Calu3 (cell line): ENCODE measurements at places on chromosomes 2 and 18.

GRCh38 chr2:179247318-179248023 lies 17.2 kb downstream of the SESTD1 start:
- no peak for DNase-seq

DNA sequence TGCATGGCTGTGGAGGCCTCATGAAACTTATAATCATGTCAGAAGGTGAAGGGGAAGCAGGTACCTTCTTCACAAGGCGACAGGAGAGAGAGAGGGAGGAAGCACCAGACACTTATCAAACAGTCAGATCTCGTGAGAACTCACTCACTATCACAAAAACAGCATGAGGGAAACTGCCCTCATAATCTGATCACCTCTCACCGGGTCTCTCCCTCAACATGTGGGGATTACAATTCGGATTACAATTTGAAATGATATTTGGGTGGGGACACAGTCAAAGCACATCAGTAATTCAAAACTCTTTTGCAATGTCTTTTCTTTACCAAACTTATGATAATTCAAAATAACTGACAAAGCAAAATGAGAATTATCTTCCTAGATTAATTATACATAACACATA lies 8.5 kb upstream of the CCDC68 start:
- no peak for DNase-seq

- peak; percentile 85 for DNase-seq
Observed at GRCh38 chr2:231961349-231962166, at the start of gene DIS3L2. TSS of gene DIS3L2 (plus strand) at chr2:231961713. CDS start at chr2:232014928, 53,215 bp downstream.

- DNase-seq, result no peak
Observed at GRCh38 chr18:54229421-54230059, 5.1 kb upstream of the MBD2 start.

- DNase-seq, result no peak
Observed at GRCh38 chr18:35588995-35589394, 7.5 kb downstream of the GALNT1 start.

- DNase-seq, result no peak
Observed at GRCh38 chr2:67641312-67642045, 244.3 kb downstream of the ETAA1 start.

DNA sequence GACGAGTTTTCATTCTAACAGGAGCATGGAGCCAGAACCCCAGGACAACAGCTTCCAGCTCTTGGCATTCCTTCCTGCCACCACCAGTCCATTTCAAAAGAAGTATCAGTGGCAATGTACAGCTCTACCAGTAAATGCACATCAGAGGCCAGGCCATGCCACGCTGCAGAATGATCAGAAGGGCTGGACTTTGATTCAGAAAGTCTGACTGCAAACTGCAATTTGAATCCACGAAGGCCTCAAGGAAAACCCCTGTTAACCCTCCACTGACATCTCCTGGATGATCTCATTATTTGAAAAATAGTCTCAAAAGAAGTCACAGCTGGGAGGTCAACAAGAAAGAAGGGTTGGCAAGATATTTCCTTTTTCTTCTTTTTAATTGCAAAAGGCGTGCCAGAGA lies 119.2 kb downstream of the MYO5B start:
- no peak for DNase-seq

DNA sequence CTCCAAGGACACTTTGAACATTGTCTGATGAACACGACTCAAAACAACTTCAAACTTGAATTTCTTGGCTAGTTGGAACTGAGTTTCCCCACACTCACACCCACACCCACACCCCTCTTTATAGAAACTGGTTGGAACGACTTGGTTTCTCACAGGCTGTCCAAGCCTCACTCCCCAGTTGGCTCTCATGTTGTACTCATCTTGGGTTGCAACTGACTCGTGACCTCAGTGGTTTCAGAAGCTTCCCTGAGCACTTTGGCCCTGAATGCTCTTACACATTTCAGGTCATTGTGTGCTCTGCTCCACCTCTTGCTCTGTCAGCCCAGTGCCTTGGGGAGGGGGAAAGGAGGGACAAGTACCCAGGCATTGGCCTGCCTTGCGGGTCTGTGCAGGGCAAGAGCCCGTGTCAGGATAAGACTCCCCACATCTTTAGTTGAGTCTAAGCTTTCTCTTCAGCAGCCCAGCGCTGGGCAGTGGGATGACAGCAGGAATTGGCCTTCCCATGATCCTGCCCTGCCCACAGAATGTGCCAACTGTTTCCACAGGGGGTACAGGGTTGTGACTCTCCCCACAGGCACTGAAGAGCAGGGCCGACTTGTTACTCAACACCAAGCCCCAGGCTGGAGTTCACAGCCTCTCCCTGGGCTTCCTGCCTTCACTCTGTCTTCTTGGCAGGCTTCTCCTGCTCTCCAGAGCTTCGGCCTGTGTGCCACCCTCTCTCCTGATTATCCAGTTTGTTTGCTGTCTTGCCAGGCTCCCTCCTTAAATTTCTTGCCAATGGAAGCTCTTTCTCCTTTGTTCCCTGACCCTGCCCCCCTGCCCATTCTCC lies 104.6 kb downstream of the RTN4 start:
- no peak for DNase-seq

DNA sequence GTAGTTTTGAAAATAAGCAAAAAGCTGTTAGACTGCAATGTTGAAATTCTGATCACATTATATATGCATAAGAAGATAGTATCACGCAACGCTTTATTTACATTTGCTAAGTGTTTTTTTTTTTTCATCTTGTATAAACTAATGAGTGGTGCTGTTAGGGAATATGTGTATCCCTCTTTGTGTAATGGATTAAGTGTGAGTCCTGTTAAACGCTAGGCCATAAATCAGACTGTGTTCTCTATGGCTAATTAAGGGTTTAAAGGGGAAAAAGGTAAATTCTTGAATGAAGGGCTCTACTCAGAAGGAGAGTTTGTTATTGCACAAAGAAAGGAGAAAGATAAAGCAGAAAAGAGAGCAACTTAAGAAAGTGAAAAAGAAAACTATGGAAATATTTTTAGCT lies 4.8 kb upstream of the ASXL3 start:
- no peak for DNase-seq

GRCh38 chr2:40430776-40431599 lies 20.9 kb downstream of the SLC8A1 start:
- DNase-seq, result no peak

GRCh38 chr18:31970617-31971016 lies 27.7 kb upstream of the TRAPPC8 start:
- no peak for DNase-seq

DNA sequence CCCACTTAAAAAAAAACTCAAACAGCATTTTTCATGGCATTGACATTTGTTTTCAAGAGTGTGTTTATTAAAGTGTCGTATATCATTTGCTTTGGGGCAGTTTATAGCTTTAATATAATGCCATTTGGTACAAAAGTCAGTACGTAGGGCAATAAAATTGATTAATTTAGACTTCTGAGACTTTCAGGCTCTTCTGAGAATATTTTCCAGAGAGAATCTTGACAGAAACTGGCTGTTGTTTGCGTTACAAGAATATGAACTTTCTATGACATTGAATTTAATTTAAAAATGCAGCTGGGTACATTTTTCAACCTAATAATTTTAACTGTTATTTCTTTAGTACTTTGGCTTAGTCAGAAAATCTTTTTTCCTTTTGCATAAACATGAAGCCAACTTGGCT lies 98.9 kb downstream of the RNF144A start:
- no peak for DNase-seq

GRCh38 chr2:79831961-79832360 lies 319.1 kb downstream of the CTNNA2 start:
- DNase-seq, result no peak

- DNase-seq, result no peak
Observed at GRCh38 chr2:230234845-230235244, 9.3 kb downstream of the SP140 start.

DNA sequence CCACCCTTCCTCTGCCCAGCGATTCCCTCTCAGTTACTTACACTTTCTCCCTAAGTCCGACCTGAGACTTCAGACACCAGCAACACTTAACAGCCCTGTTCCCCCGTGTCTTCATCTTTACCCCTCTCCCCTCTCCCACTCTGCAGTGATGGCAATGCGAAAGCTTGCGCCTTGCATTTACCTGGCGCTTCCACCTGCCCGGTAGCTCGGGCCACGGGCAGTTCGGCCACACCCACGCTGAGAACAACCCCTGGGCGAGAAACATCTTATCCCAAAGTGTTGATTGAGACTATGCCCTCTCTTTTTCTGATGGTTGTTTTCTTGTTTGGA lies 558 bp downstream of the DNAJC10 start:
- DNase-seq, result peak; percentile 48

DNA sequence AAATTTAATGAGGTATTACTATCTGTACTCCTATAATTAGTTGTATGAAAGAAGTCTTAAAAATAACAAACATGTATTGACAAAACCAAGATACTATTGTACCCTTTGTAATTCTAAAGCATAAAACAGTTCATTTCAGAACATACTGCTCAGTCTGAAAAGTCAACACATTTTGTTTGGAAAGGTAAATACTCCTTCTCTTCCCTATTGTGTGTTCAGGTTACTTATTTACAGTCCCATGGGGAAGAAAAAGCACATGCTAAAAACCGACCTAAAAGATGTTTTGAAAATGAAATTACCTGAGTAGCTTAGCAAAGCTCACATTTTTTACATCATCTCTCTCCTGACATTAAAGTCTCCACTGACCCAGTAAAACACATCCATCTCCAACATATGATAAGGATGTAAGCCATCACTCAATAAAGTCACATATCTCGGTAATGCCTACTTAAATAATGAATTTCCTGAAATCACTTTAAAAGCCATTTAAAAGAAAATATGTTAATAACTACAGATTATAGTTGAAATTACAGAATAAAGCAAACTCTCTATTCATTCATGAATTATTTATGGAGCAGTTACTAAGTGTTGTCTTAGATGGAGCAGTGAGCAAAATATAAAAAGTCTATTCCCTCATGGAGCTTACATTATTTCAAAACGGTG lies 75.6 kb upstream of the FZD5 start:
- no peak for DNase-seq

- no peak for DNase-seq
Observed at GRCh38 chr2:218130377-218130776, 4.5 kb downstream of the CXCR2 start.

GRCh38 chr2:172445851-172446250 lies 18.5 kb downstream of the ITGA6 start:
- no peak for DNase-seq

GRCh38 chr2:84460670-84461069 lies 1.6 kb upstream of the SUCLG1 start:
- DNase-seq, result no peak

GRCh38 chr2:168758970-168759820 lies 43.2 kb upstream of the NOSTRIN start:
- DNase-seq, result peak; percentile 37

GRCh38 chr2:224572338-224572737 lies 12.8 kb downstream of the CUL3 start:
- DNase-seq, result no peak

DNA sequence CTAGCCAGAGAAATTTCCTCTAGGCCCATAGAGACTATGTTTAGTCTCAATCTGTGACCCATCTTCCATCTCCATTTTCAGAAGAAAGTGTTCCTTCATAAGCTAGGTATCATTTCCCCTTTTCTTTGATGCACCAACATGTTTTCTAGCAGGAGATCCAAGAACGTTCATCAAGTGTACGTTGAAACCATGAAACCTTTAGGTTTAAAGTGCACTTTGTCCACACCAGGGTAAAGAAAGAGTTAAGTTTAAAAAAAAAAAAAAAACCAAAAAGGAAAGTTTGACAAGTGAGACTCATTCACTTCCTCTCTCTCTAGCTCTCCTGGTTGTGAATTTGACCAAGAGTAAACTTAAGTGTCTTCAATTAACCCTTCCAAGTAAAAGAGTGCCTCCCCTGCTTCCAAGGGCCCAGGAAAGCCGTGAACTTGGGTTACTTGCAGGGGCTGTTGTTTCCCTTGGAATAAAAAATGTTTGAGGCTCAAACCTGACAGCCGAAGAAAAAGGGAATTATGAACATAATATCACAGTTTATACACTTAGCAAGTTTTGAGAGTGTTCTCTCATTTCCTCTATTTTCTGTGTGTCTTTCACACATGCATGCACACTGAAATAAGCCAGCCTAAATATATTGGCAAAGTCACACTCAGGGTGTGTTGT lies 56.7 kb downstream of the LBH start:
- no peak for DNase-seq

DNA sequence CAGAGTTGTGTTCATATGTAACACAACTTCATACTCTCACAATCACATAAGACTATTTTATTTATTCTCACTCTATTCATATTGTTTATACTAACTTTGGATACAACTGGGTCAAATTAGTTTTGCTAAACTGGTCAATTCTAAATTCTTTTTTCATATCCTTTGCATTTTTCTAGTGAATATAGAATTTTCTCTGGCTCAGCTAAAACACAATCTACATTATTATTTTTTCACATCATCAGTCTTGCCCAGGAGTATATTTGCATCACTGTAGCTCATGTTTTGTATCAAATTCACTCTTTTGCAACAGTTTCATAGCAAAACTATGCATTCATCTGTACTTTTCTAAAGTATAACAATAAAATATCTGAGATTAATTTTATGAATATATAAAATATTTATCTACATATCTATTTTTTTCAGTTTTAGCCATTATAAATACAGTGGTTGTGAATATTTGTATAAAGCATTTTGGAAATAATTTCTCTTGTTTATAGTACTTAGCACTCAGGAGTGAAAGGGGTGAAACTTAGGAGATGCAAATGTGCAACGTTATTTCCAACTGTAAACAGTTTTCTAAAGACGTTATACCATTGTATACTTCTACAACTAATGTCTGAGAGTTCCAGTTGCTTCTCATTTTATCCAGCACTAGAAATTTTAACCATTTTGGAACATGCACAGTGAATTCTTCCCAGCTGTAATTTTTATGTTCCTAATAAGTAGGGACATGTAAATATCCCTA lies 854.6 kb downstream of the CBLN2 start:
- no peak for DNase-seq

DNA sequence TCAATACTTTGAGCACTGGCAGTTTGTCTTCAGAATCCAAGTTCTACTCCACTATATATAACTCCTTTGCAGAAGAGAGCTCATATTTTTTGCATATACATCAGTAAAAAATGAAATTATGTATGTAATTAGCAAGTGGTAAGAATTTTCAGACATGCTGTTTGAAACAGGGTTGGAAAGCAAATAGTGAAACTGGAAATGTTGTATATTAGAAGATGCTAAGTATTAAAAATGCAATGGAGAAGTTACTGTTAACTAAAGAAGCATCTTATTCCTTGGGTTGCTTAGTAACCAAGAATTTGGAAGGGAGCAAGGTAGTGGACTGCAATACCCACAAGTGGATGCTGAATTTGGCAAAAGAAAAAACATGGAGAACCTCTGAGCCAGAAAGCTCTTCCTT lies 88.6 kb upstream of the DLGAP1 start:
- no peak for DNase-seq

DNA sequence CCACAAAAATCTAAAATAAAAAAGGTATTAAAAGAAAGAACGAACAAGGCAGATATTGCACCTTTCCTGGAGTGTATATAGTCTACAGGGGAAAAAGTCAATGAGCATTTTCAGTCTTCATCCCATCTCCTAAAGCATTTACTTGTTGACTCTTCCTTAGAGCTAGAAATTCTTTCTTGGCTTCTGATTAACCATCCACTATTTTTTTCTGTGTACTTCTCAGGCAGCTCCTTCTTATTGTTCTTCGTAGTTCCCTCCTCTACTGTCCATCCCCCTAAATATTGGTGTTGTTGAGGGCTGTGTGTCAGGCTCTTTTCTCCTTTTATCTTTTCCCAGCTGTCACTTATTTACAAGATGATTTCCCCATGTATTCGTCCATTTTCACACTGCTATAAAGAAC lies 3.5 kb upstream of the LAPTM4A start:
- no peak for DNase-seq
